Naive thymus-derived CD4-positive, alpha-beta T cell (primary cell): ENCODE measurements at places on chromosomes 3 and 15. TPM values are rescaled to one million over a fixed set of nuclear protein-coding genes. Genes with fewer than 3 reads are reported as not detected.

The CHL1 gene
- not detected in 2 replicates for total RNA-seq

The PLAAT1 gene
- total RNA-seq: not detected in 2 replicates

The ATP6V1A gene
- 26.5 TPM for total RNA-seq

The STARD9 gene
- total RNA-seq: 4.0 TPM

The PPM1L gene
- total RNA-seq: 5.7 TPM
